ENCODE measurements at places on chromosomes 1 and 21. TPM values are rescaled to one million over a fixed set of nuclear protein-coding genes. Genes with fewer than 3 reads are reported as not detected.
A peak's percentile ranks its signal among the peaks of the same experiment; 100 is the strongest.

DNA sequence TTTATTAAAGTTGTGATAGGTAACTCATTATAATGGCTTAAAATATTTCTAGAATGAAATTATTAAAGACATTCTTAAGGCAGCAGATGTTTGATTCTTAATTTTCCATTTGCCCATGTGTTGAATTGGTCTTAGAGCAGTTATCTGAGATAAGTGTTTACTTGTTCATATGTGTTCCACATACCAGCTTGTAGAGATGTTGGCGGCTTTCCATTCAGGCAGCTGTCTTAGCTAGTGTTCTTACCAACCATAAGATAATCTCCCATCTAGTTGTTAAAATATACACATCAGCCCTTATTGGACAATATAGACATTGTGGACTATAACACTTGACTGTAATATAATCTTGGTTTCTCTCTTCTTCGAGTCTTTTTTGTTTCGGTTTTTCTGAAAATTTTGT, 1372.9 kb upstream of the ADGRL2 start:
- no peak for DNase-seq

DNA sequence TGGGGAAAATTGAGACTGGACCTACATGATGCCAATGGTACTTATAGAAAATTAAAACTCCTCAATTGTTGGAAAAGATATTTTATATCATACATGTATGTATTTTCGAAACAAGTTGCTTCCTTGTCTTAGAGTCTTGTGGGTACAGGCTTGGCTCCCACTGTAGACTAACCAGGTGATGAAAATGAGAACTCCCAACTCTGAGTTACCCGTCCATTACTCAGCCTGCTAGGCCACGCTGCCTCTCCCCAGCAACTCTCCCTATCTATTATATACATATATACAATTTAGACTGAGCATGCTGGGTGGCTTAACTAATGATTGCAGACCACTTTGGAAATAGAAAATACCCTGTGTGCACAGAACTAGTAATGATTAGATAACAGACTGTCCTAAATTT, 628.7 kb downstream of the LMO4 start:
- no peak for DNase-seq

GRCh38 chr1:17665950-17666720, 89.0 kb upstream of the ACTL8 start:
- DNase-seq: no peak

GRCh38 chr1:177200290-177200689, 29.5 kb downstream of the BRINP2 start:
- DNase-seq: no peak

DNA sequence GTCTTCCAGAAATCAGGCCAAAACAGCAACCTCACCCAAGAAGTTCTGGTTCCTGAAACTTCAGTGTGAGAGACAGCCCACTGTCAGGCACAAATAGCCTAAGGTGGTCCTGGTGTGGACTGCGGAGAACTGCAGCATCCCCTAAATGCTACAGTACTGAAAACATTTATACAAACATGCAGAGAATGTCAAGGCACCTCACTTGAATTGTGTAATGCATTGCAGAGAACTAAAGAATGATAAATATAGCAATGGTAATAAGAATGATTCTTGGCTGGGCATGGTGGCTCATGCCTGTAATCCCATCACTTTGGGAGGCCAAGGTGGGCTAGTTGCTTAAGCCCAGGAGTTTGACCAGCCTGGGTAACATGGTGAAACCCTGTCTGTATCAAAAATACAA, 138.6 kb downstream of the TIAM1 start:
- no peak for DNase-seq

Gene PCNT
- 63.9 TPM for total RNA-seq

DNA sequence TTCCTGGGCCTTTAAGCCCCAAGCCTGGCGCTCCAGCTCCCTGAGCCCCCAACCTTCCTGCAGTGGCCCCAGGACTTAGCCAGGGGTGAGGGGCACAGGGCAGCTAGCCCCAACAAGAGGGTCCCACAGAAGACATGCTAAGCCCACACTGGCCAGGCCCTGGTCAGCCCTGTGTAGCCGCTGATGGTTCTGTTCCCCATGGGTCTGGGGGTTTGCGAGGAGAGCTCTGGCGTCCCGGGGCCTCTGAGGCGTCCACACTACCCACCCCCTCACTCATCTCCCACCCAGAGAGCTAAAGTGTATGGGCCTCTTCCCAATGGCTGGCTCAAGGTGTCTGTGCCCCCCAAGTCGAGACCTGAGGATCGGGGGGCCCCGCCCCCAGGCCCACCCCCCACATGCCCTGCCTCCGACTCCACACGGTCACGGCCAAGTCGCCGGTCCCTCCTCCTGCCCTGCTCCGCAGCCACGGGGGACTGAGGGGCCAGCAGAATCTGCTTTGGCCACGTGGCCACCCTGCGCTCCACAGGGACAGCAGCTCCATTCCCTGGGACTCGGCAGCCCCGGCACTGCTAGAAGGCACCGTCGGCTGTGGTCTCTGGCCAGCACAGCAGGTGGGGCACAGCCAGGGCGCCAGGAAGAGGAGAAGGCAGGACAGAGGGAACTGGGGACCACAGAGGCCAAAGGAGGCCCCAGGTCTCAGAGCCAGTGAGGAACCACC, 7.8 kb downstream of the TNFRSF18 start:
- no peak for DNase-seq

DNA sequence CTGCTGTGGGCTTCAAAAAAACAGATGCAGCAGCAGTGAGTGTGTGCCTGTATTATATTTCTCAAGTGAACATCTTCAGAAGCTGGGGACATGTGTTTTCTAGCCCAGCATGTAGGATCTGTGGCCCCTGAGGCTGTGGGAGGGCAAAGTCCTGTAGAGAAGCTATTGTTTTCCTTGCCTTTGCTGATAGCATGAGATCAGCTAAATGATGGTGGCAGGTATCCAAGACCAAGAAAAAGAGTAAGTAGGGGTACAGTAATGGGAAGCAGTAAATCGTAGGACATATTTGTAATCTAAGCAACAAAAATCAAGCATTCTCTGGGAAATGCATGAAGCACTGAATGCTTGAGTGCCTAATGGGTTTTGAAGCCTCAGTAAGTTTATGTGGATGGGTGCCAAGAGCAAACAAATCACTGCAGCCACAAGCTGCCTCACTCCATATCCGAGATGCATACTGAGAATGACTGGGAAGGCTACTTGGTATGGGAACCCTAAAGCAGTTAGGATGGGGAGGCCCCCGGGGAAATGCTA, 98.3 kb downstream of the CD58 start:
- DNase-seq: no peak

GRCh38 chr1:94045465-94046056, 75.4 kb downstream of the ABCA4 start:
- DNase-seq: peak; percentile 40

DNA sequence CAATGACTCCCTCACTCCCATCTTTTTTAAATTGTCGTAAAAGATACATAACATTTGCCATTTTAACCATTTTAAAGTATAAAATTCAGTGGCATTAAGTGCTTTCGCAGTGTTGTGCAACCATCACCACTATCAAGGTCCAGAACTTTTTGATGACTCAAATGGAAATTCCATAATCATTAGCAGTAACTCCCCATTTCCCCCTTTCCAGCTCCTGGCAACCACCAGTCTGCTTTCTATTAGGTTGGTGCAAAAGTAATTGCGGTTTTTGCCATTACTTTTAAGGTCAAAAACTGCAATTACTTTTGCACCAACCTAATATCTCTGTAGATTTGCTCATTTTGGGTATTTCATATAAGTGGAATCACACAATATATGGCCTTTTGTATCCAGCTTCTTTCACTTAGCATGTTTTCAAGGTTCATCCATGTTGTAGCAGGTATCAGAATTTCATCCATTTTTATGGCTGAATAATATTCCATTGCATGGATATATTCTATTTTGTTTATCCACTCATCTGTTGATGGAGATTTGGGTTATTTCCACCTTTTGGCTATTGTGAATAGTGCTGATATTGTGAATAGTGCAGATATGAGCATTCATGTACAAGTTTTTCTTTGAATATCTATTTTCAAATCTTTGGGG, 159.7 kb downstream of the HIVEP3 start:
- DNase-seq: no peak

Gene SPRR3
- not detected for total RNA-seq

- no peak for DNase-seq
These were observed 44.6 kb downstream of the MAEL start for GRCh38 chr1:167033646-167034045.

DNA sequence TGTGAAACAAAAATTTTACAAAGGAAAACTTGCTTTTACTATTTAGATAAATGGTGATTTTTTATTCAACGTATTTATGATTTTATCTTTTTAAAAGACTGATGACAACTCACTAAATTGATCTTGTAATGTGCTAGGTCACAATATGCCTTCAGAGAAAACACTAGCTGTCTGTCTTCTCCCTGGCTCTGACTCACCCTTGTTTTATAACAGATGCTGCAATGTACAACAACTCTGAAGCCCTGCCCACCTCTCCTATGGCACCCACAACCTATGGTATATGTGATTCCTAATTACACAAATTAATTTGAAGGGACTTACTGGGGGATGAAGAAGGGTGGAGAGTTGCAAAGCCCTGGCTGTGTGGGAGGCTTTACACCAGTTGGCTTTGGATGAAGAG, 24.7 kb upstream of the HSD17B7 start:
- DNase-seq: no peak

DNA sequence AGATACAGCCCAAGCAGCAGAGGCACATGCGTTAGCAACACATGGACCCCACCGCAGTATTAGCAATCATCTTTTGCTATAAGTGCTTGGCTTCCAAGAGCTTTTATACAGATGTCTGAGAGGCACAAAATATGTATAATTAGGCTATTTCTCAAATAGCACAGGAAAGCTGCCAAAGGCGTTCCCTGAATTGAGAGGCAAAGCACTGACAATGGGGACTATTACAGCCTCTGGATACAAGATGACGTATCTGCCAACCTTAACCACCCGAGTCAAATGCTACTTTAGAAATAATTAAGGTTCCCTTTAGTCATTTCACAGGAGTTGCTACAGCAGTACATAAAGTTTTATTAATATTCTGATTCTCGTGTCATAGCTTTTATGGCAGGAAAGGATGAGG, 6.4 kb downstream of the STMN1 start:
- no peak for DNase-seq

Gene BSND
- total RNA-seq: 0.08 TPM

Gene HES5
- total RNA-seq: not detected

Gene RIPK4
- total RNA-seq: not detected

GRCh38 chr1:116476321-116476720, 94.5 kb downstream of the CD58 start:
- no peak for DNase-seq
